ENCODE measurements at places on chromosomes 11 and 22.

GRCh38 chr11:95985174-95985808 is 61.4 kb upstream of the MTMR2 start:
- DNase-seq: no peak

GRCh38 chr11:2287091-2287490 is 14.6 kb downstream of the C11orf21 start:
- DNase-seq: no peak

DNA sequence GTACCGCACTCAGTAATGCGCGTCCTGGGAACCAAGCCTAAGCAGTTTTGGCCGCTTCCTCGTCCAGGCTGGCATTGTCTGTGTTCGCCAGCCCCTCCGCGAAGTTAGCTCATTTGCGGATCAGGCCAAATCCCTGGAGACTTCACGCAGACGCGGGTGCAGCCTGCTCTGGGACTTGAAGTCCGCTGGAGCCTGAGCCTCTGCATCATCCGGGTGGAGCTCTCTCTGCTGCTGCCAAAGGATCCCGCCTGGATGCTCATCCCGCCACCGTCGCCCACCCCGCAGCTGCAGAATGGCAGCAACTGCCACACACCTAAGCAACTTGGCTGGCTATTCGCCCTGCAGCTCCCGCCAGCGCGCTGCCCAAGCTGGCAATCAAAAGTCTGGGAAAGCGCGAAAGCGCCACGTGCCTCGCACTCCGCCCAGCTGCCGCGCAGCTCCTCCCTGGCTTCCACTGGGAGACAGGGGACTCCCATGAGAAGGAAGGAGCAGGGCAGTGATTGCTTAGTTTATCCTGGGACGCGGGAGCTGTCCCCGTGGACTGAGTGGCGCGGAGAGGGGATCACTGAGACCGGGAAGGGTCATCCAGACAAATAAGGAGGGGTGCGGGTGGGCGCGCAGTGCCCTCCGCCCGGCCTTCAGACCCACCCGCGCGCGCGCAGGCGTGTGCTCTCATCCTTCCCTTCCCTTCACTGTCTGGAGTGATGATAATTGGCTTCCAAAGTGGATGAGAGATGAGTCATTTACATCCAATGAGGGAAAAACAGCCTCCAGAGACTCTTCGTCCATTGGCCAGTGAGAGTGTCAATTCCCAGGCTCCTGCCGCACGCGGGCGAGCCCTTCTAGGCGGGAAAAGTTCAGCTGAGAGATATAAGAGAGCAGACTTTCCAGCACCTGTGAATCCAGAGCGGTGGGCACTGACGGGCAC is 23.2 kb upstream of the GLYATL1B start:
- DNase-seq: no peak

- no peak for DNase-seq
Observed at GRCh38 chr11:111765320-111765983, 737 bp downstream of the PPP2R1B start.

- DNase-seq: no peak
Observed at GRCh38 chr22:26406118-26406517, 22.9 kb upstream of the ASPHD2 start.

- peak; percentile 28 for DNase-seq
Observed at GRCh38 chr22:40436505-40437431, 66.4 kb downstream of the SGSM3 start.

DNA sequence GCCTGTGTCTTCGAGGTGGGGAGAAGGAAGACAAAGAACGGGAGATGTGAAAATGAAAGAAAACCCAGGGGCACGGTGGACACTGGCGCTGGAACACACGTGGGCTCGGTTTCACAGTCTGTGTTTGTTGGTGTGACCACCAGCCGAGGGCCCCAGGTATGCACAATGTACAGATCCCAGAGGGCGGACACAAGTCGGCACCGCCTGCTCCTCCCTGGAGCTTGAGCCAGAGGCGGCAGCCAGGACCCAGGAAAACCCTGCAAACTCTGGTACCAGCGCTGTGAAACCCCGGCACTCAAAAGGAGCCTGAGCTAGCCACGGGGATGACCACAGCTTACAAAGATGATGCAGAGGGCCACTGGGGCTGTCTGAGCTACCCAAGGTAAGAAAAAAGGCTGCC is 105.0 kb downstream of the SHANK2 start:
- no peak for DNase-seq

DNA sequence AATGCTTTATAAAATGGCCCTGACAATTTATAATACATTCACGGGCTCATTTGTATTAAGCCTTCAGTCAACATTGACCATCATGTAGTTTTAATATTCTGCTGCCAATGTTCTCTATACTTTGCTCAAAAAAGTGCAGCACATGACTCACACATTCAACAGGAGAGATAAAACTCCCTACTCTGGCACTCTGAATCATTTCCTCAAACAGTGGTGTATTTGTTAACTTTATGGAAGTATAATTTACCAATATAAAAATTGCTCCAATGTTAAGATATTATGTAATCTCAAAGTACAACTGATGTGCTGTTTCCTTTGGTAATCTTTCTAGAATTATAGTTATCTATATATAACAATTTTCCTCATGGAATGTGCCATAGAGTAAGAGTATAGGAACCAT is 39.9 kb downstream of the MAML2 start:
- DNase-seq: peak; percentile 47

DNA sequence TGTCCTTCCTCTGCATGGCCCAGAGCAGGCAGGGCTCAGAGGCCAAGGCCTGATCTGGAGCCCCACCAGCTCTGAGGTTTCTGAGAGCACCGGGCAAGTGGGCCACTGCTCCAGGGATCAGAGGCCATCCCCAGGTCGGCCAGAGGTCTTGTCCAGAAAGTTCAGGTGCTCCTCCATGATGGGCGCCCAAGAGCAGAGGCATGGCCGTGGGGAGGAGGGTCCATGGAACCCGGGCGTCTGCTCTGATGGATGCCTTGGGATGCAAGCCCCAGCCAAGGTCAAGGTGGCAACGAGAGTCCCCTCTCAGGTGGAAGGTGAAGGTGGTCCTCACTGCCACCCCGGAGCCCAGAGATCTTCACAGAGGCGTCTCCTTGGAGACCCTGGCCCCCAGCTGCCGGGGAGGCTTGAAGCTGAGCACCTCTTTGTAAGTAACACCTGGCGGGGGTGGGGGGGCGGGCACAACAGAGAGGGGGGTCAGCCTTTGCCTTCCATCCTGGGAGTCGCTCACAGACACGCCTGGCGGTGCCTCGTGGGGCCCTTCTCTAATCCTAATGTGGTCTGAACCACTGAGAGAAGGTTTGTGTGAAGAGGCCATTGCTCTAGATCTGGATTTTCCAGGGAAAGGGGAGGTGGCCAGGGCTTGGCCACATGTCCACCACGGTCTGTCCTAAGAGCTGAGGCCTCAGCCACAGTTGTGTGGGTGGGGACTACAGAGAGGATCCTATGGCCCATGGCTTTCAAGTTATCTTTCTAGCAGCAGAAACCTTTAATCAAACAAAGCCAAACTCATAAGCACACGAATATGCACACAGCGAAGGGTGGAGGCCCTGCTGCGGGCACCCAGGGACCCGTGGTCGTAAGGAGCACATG is 2.2 kb upstream of the HDAC10 start:
- no peak for DNase-seq

DNA sequence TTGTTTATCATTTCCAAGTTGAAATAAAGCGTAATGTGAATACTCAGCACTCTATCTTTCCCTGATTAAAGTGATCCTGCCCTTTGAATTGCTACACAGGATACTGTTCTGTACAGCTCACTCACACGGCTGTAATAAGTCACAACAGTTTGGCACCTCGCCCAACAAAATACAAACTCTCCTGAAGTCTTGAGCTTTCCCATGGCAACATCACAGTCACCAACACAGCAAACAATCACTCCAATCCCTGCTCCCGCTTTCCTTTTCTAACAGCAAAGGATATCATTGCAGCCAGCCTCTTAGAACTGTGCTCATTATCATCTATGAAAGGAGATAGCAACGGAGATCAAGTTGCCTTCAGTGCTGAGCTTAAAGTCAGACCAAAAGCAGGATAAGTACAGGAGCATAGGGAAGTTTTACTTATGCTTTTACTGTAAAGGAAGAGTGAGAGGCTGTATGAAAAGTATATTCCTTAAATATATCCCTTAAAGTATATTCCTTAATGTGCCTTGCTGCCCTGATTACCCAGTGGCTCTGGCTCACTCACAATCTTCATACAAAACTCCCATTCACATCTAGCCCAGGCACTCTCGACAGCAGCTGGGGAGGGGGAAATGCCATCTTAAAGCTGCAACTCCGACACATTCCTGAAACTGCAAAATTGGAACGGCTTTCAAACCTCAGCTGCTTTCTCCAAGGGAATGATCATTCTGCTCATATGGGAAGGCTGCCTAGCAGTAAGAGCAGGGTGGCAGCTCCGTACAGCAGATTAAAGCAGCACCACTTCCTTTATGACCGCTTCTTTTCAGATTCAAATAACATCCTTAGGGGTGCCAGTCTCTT is 35.8 kb downstream of the MAML2 start:
- DNase-seq: peak; percentile 98

DNA sequence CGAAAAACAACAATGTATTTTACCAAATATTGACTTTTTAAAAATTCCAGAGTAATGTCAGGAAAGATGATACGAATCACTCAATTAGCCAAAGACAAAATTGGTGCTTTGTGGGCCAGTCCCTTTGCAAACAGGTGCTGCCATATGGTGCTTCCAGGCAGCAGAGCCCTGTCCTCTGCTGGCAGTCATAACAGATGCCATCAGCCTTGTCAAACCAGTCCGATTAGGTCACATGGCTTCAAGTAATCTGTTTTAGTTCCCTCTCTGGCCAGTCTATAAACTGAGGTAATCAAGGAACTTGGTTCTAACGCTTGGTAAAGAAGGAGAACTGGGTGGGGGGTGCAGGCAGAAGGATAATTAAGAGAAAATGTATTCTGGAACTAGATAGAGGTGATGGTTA is 49.1 kb upstream of the CAPRIN1 start:
- no peak for DNase-seq

- no peak for DNase-seq
Observed at GRCh38 chr11:71284525-71285092, 32.2 kb upstream of the SHANK2 start.

DNA sequence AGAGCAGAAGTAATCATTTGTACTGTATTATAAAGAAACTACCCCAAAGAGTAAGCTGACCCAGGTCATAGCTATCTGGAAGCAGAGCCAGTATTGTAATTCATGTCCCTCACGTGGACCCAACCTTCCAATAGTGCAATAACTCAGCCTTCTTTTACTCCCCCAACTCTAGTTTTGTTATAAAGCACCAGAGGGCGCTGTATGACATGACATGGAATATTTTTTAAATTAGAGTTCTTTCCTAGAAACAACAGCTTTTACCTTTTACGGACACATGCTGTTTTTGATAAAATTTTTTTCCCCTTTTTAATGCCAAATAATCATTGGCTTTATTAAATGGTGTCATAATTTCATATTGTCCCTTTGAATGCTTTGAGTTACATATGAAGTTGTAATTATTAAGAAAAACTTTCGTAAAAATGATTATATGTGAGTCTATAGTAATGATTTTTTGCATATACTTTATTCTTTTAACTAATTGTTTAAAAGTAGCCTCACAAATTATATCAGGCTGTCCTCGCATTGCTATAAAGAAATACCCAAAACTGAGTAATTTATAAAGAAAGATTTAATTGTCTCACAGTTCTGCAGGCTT is 76.9 kb downstream of the DKK3 start:
- DNase-seq: peak; percentile 54

DNA sequence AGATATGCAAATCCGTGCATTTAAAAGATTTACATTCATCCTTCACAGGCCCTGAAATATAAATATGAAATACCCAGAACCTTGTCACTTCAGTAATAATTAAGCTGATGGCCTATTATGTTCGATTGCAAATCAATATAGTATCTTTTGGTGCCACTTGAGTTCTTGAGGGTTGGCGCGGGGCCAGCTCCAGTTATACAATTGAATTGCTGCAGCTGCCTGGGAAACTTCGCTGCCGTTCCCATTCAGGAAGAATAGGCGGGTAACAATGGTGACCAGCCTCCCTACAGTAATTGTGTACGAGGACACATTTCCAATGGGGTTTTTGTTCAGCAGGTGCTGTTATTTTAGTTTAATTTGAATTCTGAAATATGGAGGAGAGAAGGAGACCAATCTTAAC is 451.2 kb downstream of the INSC start:
- no peak for DNase-seq

GRCh38 chr11:64624883-64625481 is 34.0 kb downstream of the SLC22A12 start:
- no peak for DNase-seq

DNA sequence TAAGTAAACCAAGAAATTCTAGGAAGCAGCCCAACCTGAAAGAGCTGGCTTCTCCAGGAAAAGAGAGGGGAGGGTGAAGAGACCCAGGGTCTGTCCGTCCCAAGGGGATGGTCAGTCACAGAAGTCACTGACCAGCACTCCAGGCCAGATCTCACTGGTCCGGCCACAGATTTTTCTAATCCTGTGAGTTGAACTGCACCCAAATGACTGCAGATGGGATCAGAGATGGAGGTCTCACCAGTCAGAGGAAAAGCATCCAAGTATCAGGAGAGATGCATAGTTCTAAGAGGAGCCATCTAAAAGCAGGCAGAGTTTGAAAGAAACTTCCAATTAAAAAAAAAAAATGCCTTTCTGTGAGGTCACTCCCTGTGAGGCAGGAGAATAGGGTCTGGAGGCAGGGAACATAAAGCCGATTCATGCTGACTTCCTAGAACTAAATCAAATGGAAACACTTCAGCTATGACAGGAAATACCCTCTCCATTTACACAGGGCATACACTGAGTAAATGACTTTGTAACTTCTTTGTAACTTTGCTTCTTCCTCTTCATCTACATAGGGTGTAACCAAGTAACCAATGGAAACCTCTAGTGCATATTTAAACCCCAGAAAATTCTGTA is 144.5 kb downstream of the CCDC34 start:
- peak; percentile 93 for DNase-seq

- DNase-seq: no peak
Observed at GRCh38 chr11:19229671-19230070, 11.1 kb downstream of the E2F8 start.

DNA sequence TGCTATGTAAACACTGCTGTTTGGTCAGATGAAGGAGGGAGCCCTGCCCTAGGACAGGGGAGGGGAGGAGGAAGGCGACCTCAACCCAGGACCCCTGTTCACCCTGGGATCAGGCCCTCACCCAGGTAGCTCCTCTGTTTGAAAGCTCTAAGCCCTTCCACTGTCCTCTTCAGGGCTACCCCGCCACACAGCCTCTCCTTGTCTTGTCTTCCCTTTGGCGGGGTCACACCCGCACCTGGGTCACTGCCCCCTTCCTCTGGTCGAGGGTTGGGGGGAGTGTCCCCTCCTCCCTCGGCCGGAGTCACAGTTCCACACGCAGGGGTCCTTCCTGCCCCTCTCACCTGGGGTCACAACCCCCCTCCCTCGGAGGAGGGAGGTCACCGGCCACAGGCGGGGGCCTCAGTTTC is 463 bp upstream of the PTPMT1 start:
- DNase-seq: no peak

DNA sequence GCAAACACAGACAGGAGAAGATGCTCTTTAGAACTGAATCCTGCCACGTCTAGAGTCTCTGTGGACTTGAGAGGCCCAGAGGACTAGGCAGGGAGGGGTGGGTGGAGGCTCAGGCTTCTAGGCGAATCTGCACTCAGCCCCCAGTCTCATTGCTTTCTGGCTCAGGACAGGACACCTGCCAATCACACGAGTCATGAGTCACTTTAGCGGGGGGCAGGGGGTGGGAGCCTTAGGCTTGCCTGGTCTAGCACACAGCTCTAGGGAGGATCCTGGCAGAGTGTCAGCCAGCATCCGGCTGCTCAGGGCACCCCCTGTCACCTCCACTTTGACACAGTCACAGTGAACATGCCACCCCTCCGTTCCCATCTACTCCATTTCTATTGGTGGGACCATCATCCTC is 167.7 kb downstream of the CEP164 start:
- no peak for DNase-seq

- no peak for DNase-seq
Observed at GRCh38 chr22:21564411-21564810, 3.1 kb upstream of the UBE2L3 start.

GRCh38 chr22:42906605-42907348 is 49.7 kb upstream of the ARFGAP3 start:
- no peak for DNase-seq
